ENCODE measurements at places on chromosomes 2 and 18.

DNA sequence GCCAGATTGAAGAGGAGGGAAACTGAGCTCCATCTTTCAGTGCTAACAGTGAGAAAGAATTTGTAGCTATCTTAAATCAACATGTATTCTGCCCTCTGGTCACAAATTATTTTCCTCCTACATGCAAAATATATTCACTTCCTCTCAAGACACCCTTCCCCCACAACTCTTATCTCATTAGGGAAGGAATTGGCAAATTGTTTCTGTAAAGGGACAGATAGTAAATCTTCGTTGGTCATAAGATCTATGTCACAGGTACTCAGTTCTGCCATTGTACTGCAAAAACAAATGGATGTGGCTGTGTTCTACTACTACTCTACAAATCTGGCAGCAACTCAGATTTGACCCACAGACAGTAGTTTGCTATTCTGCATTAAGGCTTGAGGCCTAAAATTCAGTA, 53.0 kb upstream of the CYP20A1 start:
- no peak for DNase-seq

GRCh38 chr2:46095830-46096229, 201.4 kb upstream of the EPAS1 start:
- no peak for DNase-seq

GRCh38 chr18:57583297-57583835, 3.1 kb downstream of the FECH start:
- DNase-seq, result no peak

- no peak for DNase-seq
Measured at GRCh38 chr2:62201307-62201706, 5.4 kb downstream of the B3GNT2 start.

DNA sequence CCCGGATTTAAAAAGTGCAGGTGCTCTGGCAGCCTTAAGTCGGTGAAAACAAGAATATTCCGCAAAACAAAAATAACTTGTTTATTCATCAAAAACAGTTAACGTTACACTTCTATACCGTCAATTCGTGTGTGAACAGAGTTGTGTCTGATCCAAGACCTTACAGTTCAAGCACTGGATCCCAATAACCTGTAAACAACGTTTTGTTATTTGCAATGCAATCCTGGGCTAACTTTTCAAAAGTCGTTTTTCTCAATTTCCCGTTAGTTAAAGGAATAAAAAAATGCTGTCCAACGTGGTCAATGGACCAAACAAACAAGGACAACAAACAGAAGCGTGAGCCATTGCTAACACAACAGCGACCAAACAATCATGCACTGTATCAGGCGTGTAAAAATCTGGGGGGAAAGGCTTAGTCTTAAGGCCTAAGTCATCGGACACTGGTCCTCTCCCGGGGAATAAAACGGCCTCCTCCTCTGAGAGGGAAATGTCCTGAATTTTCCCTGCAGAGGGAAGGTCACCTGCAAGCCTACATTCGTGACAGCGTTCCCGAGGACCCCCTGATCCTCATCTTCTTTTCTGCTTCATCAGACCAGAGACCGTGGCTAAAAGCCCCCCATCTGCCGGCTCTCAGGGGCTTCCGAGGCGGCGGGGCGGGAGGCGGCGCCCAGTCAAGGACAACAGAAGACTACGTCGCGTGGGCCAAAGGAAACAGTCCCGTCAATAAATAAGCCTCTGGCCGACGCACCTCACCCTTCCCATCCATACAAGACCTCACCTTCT, 490 bp downstream of the NDUFS1 start:
- no peak for DNase-seq

GRCh38 chr2:215784371-215784783, 229.0 kb downstream of the MREG start:
- no peak for DNase-seq

DNA sequence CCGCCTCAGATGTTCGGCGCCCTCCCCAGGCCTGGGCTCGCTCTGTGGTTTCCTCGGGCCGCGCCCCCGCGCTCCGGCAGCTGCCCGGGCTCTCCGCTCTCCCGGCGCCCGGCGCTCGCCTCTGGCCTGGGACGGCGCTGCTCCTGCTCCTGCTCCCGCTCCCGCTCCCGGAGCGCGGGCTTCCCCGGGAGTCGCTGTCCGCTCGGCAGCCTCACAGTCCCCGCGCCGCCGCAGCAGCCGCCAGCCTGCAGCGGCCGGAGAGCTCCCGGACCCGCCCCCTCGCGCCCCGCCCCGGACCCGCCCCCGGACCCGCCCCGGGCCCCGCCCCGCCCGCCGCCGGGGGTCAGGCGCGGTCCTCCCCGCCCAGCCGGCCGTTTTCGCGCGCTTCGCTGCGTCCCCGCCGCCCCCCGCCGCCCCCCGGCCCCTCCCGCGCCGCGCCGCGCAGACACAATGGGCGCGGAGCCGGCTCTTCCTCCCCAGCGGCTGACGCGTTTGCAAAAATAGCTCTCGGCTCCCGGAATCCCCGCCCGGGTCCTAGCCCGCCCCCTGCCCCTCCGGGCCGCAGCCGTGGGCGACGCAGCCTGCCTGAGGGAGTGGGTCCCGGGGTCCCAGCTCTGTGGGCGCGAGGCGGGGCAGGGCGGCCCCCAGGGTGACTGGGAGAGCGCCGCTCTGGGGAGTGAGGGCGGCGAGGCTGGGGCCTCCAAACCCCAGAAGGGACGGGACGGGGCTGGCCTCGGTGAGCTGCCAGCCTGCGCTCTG, at the start of gene ARL4C:
TSS of gene ARL4C (minus strand) at position 247 of the 759 bp plus-strand sequence. CDS start 495 bp downstream, outside the sequence.
- no peak for DNase-seq

GRCh38 chr2:217434180-217434975, 568.4 kb downstream of the TNS1 start:
- DNase-seq, result peak; percentile 48

- DNase-seq, result no peak
Measured at GRCh38 chr2:172580544-172580943, 24.7 kb downstream of the PDK1 start.

- no peak for DNase-seq
Measured at GRCh38 chr2:154837035-154837434, 138.5 kb downstream of the KCNJ3 start.

DNA sequence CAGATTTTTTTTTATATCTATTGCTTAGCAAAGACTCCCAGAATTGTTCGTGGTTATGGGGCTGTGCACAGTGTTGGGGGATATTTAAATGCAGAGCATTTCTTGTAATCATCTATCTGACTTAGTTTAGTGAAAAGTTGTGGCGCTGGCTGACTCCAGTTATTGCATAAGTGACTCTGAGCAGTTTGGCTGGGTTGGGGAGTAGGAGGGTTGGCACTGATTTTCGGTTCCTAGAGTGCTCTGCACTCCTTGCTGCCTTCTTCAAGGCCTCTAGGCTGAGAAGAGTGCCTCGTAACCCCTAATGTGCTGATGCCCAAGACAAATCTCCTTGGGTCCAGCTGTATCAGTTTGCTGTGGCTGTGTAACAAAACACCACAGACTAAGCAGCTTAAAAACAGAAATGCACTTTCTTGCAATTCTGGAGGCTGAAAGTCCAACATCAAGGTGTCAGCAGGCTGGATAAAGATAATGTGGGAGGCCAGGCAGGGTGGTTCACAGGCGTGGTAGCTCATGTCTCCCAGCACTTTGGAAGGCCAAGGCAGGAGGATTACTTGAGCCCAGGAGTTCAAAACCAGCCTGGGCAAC, 6.5 kb upstream of the IMPA2 start:
- DNase-seq, result no peak

Measured in SK-N-MC (cell line).